ENCODE measurements at places on chromosomes 11 and 22.
A peak's percentile ranks its signal among the peaks of the same experiment; 100 is the strongest.

GRCh38 chr11:16226245-16226644 is 130.1 kb downstream of the SOX6 start:
- no peak for DNase-seq

GRCh38 chr11:62411524-62411923 is 7.3 kb upstream of the SCGB1A1 start:
- no peak for DNase-seq

DNA sequence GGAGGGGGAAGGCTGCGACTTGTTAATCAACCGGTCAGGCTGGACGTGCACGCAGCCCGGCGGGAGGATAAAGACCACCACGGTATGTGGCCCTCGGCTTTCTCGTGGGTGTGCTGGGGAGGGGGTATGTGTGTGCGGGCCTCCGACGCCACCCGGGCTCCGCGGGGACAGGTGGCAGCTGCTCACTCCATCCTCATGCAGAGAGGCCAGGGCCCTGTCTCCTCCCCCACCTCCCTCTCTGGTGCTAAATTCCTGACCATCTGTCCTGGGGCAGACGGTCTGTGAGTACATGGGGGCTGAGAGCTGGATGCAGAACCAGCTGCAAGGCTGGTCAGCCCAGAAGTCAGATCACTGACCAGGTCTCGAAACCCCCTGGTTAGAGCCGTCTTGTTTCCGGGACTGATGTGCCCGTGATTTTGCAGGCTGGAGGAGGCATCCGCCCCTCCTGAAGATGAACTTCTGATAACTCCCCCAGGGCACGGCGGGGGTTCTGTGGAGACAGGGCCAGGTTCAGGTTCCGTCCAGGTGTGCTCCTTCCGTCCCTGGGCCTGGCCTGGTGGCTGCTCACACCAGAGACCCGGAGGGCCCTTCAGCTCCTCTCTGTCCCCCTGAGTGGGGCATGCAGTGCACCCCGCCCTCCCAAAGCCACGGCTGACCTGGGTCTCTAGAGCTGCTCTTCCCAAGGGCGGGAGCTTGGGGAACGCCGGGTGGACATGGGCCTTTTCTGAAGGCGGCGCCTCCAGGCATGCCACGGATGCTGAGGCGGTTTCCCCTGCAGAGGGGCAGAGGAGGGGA is 1119.7 kb downstream of the BRD1 start:
- DNase-seq, result no peak

DNA sequence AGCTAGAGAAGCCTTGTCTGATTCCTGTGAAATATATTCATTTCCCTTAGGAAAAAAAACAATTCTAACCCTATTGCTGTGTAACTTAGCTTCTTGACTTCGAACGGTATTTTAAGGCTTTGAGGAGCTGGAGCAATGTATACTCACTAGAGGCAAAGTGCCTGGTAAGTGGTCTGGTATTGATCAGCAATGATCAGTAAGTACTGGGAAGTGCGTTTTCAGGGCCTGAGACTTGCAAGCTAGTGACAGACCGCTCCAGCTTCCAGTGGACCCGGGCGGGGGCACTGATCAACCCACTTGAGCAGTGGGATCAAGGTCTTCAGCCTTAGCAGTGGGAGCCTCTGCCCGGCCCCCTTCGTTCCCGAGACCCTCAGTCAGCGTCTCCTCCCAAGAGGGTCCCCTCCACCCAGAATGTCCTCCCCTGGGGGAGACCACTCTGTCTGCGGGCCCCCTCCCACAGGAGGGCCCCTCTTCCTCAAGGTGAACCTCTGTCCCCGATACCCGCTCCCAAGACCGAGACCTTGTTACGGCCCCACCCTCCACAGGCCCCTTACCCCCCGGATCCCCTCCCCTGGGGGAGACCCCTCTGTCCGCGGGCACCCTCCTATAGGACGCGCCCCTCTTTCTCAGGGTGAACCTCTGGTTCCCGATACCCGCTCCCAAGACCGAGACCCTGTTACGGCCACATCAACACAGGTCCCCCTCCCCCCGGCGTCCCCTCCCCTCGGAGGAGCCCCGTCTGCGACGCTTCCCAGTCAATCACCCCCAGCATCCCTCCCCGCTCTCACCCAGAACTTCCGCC is 452 bp upstream of the ATXN10 start:
- peak; percentile 94 for DNase-seq

GRCh38 chr11:67435031-67435726 is 2.3 kb downstream of the PTPRCAP start:
- DNase-seq, result no peak

- no peak for DNase-seq
Observed at GRCh38 chr11:67628710-67629385, 889 bp downstream of the NUDT8 start.

GRCh38 chr22:36337365-36338130 is 50.2 kb downstream of the MYH9 start:
- no peak for DNase-seq

GRCh38 chr11:2027708-2028107 is 30.1 kb upstream of the H19 start:
- DNase-seq, result no peak

DNA sequence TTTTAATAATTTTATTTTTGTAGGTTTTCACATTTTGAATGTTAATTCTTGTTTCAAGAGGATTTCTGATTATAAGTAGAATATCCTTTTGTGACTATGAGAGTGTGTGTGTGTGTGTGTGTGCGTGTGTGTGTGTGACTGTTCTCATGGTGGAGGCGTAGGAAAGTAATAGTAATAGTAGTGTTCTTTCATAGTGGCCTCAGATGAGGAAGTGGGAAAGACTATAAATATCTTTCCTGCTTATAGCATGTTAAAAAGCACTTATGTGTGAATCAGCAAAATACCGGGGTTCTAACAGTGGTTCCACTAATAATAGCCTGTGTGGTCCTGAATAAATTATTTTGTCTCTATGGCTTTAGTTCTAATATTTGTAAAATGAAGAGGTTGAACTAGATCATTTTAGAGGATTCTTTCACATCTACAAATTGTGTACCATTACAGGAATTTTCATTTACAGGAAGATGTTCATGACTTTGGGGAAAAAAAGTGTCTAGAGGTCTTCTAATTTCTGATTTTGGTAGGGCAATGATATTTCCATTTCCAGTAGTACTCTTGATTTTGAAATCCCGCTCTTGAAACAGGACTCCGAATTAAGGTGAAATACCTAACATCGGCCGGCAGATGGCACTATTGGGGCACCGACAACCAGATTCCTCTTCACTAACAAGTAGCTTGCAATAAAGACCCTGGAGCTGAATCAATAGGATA is 29.9 kb upstream of the OR10G7 start:
- DNase-seq, result peak; percentile 56

DNA sequence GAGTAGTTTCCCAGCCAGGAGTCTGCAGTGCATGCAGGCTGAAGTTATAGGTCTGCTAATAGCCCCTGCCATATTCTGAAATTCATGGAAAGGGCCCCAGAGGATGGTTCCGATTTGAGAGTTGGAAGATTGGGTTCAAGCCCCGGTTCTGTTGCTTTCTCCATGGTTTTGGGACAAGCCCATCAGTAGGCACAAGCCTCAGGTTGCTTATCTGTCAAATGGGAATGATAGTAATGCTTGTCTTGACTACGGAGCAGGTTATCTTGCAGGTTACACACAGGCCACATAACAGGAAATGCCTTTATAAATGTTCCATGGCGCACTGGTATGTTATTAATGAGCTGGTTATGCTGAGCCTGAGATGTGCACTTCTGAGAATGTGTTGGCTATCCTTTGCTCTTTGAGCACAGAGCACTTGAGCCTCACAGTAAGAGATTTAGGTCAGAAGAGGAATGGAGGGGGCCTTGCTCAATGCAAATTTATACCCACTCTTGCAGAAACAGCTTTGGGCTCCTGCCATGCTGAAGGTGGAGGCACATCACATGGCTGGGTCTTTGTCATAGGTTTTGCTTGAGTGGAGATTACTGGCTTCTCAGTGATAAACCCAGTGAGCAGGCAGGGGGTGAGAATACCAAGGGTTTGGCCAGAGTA is 47.1 kb downstream of the ZNRF3 start:
- DNase-seq, result peak; percentile 38

GRCh38 chr11:17673951-17674350 is 45.4 kb upstream of the MYOD1 start:
- no peak for DNase-seq

DNA sequence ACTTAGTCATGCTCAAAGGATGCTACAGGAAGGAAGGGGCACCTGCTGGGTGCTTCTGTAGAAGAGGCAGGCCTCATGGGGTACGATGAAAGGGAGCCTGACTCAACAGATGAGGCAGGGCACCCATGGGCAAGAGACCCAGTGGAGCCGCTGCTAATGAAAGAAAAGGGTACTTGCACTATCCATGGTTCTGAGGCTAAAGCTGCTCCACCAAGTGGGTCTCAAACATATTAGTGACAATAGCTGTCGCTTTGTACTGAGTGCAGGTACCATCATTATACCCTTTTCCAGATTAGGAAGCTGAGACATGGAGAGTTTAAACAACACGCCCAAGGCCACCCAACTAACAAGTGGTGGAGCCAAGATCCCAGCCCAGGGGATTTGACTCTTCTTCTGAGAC is 127.5 kb upstream of the SERPIND1 start:
- no peak for DNase-seq

GRCh38 chr11:73095613-73096012 is 46.5 kb downstream of the FCHSD2 start:
- no peak for DNase-seq

- no peak for DNase-seq
Observed at GRCh38 chr22:36364255-36365019, 23.3 kb downstream of the MYH9 start.

DNA sequence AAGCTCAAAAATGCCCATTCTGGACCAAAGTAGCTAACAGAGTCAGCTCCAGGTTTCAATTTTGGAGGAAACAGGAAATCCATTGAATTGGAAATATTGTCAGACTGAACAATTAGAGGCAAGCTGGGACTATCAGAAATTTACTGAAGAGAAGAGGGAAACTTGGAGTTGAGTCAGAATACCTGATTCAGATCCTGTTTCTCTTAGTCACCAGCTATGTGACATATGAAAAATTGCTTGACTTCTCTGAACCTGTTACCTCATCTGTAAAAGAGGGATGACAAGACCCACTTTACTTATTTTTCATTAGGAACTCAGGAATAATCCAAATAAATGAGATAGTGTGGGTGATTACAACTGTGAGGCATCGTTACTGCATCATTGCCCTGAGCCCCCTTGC is 148.9 kb upstream of the CADM1 start:
- DNase-seq, result no peak

DNA sequence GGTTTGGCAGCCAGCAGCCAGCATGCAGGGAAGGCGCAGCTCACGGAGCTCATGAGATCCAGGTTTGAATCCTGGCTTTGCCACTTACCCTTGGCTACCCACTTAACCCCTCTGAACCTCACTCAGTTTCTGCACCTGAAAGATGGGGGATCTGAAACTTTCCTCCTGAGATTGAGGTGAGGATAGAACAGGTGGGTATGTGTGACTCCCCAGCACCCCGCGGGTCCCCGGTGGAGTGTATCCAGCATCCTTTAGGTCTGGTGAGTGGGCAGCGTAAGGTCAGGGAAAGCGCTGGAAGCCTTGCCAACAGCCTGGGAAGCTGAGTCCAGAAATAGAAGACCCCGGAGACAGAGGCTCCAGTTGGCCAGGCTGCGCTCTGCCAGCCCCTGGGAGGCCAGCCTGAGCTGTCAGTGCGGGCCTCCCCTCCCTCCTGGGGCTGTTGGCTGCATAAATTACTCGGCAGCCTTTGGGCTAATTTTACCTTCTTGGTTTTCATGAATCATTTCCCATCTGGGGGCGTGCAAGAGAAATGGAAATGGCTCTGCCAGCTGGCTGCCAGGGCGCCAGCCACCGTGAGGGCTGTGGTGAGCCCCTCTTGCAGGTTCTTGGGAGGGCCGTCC is 17.6 kb downstream of the PRDM11 start:
- no peak for DNase-seq

GRCh38 chr11:1478544-1478943 is 8.0 kb downstream of the MOB2 start:
- DNase-seq, result no peak

GRCh38 chr11:6782720-6783119 is at the start of gene OR2AG1:
Gene OR2AG1, plus strand, starts transcription at chr11:6783020. Its CDS starts 2,018 bp downstream, at chr11:6785038.
- DNase-seq, result no peak

GRCh38 chr11:44904261-44905020 is 46.2 kb downstream of the TP53I11 start:
- no peak for DNase-seq

- DNase-seq, result peak; percentile 82
Observed at GRCh38 chr11:129695571-129696308, 119.9 kb upstream of the TMEM45B start.

GRCh38 chr11:100512475-100512874 is 174.6 kb upstream of the ARHGAP42 start:
- DNase-seq, result no peak

DNA sequence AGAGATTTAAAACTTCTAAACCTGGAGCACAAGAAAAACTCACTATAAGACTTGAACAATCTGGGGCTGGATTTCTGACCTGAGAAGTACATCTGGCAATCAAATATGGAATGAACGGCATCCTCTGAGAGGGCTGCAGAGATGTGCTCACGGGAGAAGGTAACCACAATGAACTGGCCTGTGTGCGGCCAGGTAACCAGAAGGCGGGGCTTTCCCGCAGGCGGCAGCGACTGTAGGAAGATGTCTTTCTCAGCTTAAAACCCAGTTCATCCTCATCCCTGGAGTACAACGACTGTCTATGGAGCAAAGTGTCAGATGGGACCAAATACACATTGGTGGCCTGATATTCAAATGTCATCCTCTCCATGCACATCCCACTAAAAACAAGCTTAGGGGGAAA is 24.5 kb downstream of the MICAL3 start:
- no peak for DNase-seq

GRCh38 chr22:39497429-39497828 is 4.7 kb upstream of the MIEF1 start:
- no peak for DNase-seq

DNA sequence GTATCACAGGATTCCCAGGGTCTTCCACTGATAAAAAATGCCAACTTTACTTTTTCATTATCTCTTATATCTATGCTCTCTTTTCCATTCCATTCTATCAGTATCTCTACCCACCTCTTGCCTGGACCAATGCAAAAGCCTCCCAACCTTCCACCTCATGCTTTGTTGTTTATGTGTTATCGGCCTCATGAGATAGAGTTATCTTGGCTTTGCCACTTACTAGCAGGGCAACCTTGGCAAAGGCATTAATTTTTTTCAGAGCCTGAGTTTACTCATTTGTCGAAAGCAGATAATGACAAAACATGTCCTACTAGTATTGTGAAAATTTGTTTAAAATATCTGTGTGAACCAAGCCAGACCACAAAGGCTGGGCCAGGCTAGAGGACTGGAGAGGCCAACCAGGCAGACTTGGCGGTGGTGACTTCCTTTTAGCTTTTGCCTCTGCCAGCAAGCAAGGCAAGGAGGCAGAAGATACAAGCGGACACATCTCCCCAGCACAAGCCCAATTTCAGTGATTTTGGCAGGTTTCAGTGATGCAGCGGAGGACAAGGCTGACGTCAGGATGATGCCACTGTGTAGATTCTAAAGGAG is 106.9 kb downstream of the ADAMTS15 start:
- DNase-seq, result no peak
